NCI-H1105 (cell line): ENCODE measurements at places on chromosomes 2 and 18.

- no peak for DNase-seq
Observed at GRCh38 chr2:234840336-234840735, 111.5 kb upstream of the SH3BP4 start.

DNA sequence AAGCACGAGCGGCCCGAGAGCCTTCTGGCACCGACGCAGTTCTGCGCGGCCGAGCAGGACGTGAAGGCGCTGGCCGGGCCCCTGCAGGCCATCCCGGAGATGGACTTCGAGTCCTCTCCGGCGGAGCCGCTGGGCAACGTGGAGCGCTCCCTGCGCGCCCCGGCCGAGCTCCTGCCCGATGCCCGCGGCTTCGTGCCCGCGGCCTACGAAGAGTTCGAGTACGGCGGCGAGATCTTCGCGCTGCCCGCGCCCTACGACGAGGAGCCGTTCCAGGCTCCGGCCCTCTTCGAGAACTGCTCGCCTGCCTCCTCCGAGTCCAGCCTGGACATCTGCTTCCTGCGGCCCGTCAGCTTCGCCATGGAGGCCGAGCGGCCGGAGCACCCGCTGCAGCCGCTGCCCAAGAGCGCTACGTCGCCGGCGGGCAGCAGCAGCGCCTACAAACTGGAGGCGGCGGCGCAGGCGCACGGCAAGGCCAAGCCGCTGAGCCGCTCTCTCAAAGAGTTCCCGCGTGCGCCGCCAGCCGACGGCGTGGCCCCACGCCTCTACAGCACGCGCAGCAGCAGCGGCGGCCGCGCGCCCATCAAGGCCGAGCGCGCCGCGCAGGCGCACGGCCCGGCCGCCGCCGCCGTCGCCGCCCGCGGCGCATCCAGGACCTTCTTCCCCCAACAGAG lies 70.4 kb downstream of the ARHGEF33 start:
- no peak for DNase-seq

DNA sequence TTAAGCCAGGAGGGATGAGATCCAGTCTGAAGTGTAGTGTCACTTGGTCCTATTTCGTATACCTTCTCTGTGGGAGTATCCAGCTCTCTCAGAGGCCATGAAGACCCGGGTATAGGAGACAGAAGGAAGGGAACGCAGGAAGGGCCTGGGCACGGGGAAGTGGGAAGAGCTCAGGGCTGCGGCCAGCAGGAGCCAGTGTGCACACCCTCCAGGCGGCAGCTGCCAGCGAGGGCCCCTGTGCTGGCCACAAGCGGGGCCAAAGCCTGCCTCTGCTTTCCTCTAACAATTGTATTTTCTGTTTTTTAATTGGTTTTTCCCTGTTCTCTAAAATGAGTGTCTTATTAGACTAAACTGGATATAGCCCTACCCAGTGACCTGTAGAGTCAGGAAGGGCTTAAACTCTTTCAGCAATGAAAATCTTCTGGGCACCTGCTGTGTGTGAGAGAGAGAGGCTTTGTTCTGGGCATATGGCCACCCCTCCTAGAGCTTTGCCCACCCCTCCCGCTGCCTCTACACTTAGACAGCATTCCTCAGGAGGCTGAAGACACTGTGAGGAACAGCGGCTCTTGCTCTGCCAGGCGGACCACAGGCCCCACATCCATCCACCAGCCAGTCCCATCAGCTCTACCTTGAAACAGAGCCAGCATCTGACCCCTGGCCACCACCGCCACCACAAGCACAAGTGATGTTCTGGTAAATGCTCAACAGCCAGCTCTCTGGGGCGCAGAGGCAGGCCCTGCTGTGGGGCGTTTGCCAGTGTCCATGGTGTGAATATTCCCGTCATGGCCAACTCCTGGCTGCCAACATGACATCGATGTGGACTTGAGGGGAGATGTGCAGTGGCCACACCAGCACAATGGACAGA lies 9.5 kb downstream of the GPR17 start:
- DNase-seq: no peak

- no peak for DNase-seq
Observed at GRCh38 chr18:74303936-74304335, 11.7 kb upstream of the C18orf63 start.

DNA sequence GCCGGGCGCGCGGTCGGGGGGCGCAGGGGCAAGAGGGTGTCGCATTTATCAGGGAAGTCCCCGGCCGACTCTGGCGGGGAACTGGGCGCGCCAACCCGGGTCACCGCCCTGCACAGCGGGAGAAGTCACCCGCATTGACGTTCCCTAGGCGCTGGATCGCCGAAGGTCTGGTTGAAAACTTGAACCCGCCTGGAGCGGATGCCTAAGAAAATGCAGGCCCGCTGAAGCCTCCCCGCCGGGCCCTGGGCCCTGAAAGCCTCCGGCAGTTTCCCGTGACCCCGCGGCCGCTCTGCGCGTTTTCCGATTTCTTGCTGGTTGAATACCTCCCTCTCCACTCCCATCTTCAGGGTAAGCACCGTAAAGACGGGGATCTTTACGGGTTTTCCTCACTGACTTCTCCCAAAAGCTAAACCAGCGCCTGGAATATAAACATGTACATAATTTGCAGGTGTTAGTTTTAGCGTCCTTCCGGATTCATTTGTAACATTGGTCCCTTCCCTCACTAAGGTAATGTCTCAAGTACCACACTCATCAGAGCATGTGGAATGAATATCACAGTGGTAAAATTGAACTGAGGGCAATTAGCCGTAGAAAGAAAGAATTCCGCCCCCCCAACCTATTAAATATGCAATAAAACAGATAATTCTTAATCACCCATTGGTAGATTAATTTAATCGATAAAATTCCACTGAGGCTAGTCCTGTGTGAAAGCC lies 675 bp upstream of the SPIRE1 start:
- DNase-seq: peak; percentile 40
